ENCODE measurements at places on chromosomes 3 and 15.

- DNase-seq = no peak
Measured at GRCh38 chr15:34217587-34218225, 7.1 kb upstream of the EMC4 start.

GRCh38 chr15:69305204-69305931 is 6.7 kb downstream of the PAQR5 start:
- DNase-seq = no peak

DNA sequence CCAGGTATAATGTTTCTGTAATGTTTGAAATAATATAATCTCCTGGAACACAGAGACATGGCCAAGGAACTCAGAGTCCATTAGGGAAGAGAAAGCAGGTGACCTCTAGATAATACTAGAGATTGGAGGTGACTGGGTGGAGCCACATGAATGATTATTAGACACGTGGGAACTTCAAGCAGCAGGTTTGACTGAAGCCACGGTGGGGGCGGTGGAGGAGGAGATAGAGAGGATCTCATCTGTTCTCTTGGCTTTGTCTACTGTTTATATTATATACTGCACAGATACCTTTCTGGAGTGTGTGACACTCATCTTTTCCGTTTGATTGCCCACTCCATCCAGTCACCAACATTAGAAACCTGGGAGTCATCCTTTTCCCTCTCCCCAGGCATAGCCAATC is 33.7 kb downstream of the KIF7 start:
- no peak for DNase-seq

DNA sequence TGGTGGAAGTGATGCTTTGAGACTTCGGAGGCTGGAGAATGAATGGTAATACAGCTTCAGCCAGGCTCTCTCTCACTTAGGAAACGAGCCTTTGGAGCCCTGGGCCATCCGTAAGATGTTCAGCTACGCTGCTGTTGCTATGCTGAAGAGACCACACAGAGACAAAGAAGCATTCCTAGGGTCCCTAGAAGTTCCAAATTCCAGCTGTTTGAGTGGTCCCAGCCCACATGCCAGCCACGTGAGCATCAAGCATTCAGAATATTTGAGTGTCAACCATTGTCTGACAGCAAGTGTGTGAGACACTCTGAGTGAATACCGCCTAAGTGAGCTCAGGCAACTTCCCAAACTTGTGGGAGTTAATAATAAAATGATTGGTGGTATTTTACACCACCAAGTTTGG is 212.9 kb downstream of the CD47 start:
- no peak for DNase-seq

DNA sequence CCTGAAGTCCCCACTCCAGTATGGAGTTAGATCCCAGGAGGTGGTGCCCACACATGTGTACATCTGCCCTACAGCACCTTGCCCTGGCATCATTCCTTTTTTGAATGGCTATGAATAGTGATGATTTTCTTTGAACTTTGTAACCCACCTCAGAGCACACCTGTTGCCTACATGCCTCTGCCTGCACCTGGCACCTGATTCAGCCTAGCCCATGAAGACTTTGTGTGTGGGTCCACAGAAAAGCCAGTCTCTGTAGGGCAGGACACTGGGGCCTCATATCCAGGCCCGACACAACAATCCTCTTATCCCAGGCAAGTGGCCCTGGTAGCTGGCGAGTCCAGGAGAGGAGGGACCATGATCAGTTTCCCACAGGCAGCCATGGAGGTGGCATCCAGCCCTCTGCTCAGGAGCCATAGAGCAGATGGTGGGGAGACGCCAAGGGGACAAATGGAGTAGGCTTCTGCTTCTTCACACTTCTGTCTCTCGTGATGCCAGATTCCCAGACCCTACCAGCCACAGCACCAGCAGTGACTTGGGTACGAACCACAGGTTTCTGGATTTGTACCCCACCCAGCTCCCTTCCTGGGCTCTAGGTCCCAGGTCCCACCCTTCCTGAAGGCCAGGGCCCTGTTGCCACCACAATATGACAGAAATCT is 230.7 kb downstream of the UACA start:
- no peak for DNase-seq

GRCh38 chr3:13377021-13377420 is 43.1 kb downstream of the NUP210 start:
- DNase-seq = no peak

DNA sequence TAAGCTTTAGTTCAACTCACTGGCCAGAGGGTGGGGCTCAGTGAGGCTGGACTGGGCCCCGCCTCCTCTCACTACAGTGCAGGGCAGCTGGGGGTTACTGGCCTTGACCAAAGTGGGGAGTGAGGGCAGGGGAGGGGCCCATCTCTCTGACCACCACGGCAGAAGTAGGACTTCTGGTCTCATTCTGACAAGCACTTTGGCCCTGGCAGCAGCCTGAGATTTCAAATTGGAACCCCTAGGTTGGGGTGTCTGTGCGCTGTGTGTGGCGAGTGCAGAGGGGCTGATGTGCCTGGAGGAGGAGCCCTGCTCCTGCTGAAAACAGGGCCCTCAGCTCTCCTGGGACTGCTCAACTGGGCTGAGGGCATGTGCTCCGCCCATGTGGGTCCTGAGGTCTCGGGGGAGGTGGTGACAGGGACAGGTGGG is 60.3 kb upstream of the RPL32 start:
- DNase-seq = no peak

GRCh38 chr15:89828281-89829145 is 13.9 kb upstream of the ANPEP start:
- DNase-seq = no peak

Measured in cerebellar nuclear complex (tissue), 1 donor.